Stimulated activated CD4-positive, alpha-beta T cell treated with anti-CD3 and anti-CD28 coated beads, Interleukin-4, amount 100 ng/mL, for 24 hours (primary cell): ENCODE measurements at places on chromosomes 5 and 9.

DNA sequence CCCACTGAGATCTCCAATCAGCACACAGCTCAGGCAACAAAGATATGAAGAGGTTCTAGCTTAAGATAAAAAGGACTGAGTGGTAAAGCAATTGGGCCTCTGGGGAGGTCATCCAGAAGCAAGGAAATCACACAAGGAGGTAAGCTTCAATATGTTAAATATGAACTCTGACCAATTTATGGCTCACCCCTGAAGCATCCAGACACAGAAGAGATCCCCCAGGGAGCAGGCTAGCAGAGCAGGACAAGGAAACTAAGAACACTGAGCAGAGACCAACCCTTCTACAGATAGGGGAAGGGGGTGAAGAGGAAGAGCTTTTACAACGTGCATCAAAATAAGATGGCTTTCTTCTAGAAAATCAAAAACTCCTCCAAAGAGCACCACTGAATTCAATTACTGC lies 616.2 kb downstream of the DNAH5 start:
- no peak for DNase-seq

DNA sequence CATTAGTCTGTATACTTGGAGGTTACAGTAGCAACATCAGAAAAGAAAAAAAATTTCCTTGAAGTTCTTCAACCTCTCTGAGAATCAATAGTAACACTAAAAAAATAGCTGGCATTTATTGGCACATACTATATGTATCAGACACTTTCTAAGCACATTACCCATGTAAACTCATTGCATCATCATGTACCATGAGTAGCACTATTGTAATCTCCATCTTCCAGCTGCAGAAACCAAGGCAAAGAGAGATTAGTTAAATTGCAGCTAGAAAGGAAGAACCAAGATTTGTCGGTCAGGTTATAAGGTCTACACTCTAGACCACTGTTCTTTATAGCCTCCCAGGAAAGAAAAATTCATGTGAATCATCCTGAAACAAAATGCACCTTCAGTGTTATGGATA lies 31.4 kb upstream of the RAB3C start:
- no peak for DNase-seq

- no peak for DNase-seq
Measured at GRCh38 chr9:89814340-89815040, 209.7 kb downstream of the GADD45G start.

- peak; percentile 64 for DNase-seq
Measured at GRCh38 chr5:95620030-95620869, at the start of gene GPR150. Gene GPR150, plus strand, starts transcription at chr5:95620087. Its CDS starts 189 bp downstream, at chr5:95620276.

DNA sequence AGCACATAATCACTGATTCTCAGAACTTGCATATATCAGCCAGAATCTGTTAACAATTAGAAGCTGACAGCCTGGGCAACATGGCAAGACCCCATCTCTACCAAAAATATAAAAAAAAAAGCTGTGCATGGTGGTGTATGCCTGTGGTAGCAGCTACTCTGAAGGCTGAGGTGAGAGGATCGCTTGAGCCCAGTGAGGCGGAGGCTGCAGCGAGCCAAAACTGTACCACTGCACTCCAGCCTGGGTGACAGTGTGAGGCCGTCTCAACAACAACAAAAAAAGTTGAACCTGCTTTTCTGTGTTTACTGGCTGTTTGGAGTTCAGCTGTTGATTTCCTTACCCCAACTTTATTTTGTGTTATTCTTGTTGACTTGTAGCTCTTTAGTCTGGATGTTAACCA lies 66.8 kb downstream of the GOLPH3 start:
- DNase-seq = no peak

- DNase-seq = no peak
Measured at GRCh38 chr9:88781628-88782391, 209.5 kb upstream of the S1PR3 start.

- no peak for DNase-seq
Measured at GRCh38 chr5:77259476-77259875, 49.0 kb downstream of the PDE8B start.

DNA sequence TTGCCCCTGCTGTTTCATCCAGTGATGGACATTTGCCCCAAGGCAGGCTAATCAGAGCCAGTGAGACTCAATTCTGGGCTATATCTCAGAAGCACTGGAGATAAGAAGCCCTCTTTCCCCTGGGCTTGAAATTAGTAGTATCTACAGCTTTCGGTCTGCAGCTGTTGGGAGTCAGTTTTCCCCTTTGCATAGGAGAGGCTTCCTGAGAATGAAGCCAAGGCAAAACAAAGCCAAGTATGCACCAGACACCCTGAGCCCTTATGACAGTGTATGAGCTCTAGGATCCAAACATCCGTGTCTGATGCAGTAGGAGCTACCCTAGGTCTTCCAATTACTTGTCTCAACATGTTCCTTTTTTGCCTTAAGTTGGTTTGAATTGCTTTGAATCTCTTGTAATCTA lies 79.2 kb upstream of the PANK3 start:
- no peak for DNase-seq

GRCh38 chr9:135790850-135791249 lies 88.9 kb downstream of the KCNT1 start:
- DNase-seq = no peak

- no peak for DNase-seq
Measured at GRCh38 chr5:147673266-147673665, 109.3 kb downstream of the JAKMIP2 start.

- DNase-seq = no peak
Measured at GRCh38 chr5:85732185-85732584, 885.6 kb upstream of the COX7C start.

DNA sequence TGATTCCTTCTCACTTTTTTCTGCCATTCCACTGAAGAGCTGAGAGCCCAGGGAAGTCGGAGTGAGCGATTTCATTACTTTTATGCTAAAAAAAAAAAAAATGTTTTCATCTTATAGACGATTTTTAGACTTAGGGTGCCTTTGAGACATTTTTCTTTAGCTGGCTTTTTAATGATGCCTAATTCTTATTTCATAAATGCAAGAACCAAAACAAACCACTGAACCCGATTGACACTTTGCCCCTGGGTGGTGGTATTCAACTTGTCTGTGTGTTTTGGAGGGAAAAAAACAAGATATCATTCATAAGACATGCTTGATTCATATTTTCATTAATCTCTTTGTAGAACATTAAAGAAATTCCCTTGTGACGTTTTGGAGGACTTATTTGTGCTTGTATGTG lies 2.4 kb downstream of the TLE4 start:
- DNase-seq = no peak

GRCh38 chr5:119274030-119274766 lies 81.6 kb upstream of the TNFAIP8 start:
- no peak for DNase-seq

DNA sequence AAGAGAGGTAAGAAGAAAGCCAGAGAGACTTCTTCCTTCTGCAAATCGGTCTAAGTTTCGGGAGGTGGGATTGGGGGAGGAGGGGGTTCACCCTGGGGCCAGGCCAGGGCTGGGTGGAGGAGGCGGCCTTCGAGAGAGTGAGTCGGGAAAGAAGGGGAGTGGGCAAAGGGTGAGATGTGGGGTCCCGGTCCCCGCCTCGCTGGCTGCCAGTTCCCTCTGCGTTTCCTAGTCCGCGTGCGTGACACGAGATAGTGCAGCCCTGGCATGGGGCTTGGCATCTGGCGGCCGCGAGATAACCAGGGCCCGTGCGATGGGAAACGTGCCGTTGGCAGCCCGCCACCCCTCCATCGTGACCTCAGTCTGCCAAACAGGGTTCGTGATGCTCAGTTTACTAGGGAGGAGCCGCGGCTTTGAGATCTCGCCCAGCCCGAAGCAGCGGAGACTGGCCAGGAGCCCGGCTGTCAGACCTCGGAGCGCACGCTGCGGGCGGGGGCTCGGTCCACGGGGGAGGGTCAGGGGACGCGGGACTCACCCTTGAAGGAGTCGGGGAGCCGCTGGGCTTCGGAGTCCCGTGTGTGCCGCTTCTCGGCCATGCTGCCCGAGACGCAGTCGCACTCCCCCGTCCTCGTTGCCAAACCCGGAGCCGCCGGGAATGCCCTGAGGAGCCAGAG lies at the start of gene STOM:
STOM (minus strand) TSS at position 656 of the 671 bp plus-strand sequence; CDS start at position 593, 63 bp downstream.
- peak; percentile 62 for DNase-seq

GRCh38 chr9:105593145-105593544 lies 35.2 kb downstream of the FKTN start:
- DNase-seq = no peak

DNA sequence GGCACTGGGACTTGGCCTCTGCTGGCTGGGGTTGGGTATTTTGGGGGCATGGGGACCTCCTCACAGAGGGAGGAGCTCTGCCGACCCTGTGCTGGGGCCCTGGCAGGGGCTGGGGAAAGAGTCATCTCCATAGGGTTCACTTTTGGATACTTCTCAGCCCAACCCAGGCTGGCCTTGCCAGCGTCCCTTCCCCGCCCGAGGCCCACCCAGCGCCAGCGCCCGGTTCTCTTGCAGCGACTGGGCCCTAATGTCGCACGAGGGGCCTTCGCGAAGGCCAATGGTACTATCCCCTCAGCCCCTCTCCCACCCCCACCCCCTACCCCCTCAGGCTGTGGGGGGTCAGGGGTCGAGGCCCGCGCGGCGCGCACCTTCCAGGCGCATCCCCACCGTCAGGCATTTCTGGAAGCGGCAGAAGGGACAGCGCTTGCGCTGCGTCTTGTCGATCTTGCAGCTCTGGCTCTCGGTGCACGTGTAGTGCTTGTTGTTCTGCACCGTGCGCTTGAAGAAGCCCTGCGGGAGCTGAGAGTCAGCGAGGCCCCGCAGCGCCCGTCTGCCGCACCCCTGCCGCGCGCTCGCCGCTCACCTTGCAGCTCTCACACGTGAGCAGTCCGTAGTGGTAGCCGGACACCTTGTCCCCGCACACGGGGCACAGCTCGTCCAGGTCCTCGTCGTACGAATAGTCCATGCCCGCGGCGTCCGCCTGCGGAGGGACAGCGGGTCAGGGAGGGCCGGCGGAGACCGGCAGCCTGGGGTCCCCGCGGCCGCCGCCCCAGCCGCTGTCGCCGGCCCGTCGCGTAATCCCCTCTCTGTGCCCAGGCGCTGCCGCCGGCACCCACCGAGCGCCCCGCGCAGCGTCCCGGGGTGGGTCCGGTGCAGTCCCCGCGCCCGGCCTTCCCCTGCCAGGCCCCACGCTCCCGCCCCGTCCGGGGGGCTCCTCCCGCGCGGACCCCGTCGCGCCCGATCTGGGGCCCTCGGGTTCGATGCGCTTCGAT lies 4.2 kb downstream of the NR5A1 start:
- no peak for DNase-seq

GRCh38 chr5:171226864-171227263 lies 82.2 kb upstream of the TLX3 start:
- DNase-seq = no peak

GRCh38 chr5:10069637-10070313 lies 179.9 kb downstream of the ATPSCKMT start:
- DNase-seq = no peak

GRCh38 chr9:76900884-76901440 lies 5.0 kb downstream of the PRUNE2 start:
- no peak for DNase-seq

- no peak for DNase-seq
Measured at GRCh38 chr5:103298607-103299188, 40.1 kb downstream of the MACIR start.

GRCh38 chr5:43416803-43417394 lies 4.7 kb upstream of the CCL28 start:
- DNase-seq = no peak

- peak; percentile 21 for DNase-seq
Measured at GRCh38 chr9:22240619-22241018, 206.0 kb upstream of the DMRTA1 start.

DNA sequence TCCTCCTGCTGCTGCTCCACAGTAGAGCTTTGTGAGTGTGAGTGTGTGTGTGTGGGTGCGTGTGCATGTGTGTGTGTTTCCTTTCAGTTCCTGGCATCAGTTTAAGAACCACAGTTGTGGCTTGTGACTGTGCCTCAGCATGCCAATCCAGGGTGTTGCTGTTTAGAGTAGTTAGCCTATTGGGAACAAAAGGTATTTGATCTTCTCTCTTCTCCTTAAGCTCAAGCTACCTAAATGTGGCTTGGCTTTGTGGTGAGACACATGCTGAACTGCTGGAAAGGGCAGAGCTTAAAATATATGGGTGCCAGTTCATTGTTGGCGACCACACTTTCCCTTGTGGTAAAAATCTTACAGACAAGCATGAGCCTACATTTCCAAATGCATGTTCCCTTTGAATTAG lies 116.6 kb upstream of the BNC2 start:
- DNase-seq = no peak

GRCh38 chr5:152864991-152865390 lies 459.9 kb upstream of the NMUR2 start:
- no peak for DNase-seq

DNA sequence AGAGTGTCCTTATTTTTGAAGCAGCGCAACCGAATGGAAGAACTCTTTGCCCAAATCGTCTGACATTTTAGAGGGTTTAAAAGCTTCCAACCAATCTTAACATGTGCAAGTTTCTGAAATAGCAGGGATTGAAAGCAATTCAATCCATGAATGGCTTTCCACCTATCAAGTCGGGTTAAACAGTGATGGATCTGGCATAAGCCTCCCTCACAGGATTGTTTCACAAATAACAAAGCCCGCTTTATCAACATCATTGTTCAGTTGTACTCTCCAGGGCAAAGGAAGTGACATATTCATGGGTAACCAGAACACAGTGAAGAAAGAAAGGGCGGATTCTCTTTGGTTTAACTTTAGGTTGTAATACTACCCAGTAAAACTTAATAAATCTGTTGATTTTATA lies 497.3 kb downstream of the MTRR start:
- no peak for DNase-seq

DNA sequence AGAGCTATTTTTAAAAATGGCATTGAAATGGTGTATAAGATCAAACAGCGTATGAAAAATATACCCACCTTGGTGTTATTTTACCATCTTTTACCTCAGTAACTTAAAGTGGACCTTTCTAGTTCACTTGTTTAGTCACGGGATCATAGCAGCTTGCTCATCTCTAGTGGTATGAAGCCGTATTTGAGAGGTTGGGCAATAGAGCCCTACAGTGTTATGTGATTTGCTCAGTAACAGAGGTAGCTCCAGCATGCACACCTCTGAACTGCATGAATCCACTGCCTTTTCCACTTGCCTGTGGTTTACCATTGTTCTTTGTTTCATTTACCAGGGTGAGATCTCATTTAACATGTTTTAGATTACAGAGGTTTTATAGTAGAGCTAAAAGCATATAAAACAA lies 134.4 kb downstream of the ATG10 start:
- no peak for DNase-seq

DNA sequence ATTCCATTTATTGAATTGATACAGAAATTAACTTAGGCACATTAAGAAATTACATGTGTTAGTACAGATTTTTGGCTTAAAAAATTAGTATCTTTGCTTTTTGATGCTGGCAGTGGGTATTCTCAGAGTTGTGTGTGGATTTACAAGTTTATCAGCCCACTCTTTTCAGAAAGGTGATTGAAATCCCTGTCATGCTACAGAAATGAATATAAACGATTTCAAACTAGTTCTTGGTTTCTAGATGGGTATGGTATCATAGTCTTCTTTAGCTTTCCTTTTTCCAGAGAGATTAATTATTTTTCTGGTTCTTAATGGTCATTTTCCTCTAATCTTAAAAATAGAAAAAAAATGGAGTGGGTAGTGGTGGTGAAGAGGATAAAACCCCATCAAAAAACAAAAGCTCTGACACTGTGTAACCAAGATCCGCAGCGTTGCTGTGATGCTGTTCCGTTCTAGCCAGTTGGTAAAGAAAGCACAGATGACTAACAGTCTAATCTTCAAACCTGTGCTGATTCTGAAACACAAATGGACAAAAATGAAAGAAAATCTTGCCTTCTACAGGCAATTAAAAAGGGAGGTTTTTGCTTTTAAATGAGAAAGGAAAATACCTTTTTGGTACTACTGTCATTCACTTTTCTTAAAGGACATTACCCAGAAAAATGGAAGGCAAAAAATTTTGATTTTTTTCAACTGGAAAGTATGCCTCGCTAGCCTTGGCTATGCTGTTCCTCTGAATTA lies 5.2 kb downstream of the LRRTM2 start:
- DNase-seq = peak; percentile 8

- peak; percentile 52 for DNase-seq
Measured at GRCh38 chr9:133184971-133185370, 21.3 kb upstream of the GBGT1 start.
